ENCODE measurements at places on chromosomes 6 and 20. TPM values are rescaled to one million over a fixed set of nuclear protein-coding genes. Genes with fewer than 3 reads are reported as not detected.

GRCh38 chr6:111347589-111347988, 135.4 kb downstream of the REV3L start:
- DNase-seq, result no peak

The EYS gene
- total RNA-seq, result not detected

- DNase-seq, result no peak
These were observed 4.7 kb upstream of the SLC22A16 start for GRCh38 chr6:110481081-110481480.

DNA sequence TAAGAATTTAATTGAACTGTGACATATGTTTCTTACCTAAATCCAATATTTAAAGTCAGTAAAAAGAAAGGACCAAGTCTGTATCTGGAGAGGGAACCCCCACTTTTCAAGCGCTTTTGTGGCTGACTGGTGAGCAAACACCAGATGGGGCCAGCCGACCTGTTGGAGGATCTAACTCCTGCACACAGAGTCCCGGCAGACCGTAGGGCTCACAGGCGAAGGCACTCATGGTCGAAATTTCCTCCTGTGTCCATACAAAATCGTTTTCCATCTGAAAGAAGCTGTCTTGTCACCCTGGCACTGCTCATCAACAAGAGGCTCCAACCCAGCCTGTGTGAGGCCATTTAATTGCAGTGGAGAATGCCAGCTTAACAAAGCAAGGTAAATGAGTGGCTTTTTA, 94.0 kb downstream of the SCML4 start:
- no peak for DNase-seq

DNA sequence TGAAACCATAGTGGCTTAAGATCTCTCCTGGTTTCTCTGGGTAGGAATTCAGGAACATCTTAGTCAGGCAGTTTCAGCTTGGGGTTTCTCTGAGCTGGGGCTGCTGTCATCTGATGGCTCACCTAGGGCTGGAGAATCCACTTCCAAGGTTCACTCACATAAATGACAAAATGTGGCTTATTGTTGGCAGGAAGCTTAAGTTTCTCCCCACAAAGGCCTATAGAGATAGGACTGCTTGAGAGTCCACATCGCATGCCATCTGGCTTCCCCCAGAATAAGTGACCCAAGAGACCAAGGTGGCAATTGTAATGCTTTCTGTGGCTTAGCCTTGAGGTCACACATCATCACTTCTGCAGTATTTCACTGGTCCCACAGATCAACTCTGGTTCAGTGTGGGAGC, 131.4 kb downstream of the EDN1 start:
- DNase-seq, result no peak

- DNase-seq, result no peak
These were observed 194.8 kb downstream of the SLC35F1 start for GRCh38 chr6:118101831-118102345.

- DNase-seq, result no peak
These were observed 26.3 kb upstream of the UBR2 start for GRCh38 chr6:42537536-42537935.

DNA sequence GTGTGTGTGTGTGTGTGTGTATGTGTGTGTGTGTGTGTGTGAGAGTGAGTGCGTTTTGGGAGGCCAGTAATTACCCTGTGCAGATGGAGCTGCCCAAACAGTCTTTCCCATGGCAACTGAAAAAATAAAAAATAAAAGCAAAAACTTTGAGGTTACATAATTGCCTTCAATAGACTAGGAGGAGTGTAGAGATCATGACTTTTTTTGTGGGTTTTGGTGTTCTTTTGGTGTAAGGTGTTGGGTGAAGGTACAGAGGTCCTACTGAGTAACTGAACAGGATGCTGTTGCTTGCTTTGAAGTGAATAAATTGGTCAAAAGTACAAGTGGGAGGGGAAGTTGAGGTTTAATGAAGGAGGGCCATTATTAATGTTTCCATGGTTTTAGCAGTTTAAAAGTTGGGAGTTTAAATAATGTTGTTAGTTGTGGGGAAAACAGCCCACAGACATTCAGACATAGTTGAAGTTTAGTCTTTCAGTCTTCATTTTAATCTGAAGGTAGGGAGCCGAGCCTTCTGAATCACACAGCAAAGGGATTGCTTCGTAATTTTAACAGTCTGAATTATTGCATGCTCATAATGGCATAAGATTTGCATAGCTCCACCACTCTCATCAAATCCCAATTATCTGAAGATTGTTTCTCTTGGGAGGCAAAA, 251.4 kb downstream of the PRL start:
- no peak for DNase-seq

GRCh38 chr6:167572841-167573271, 248.0 kb downstream of the TTLL2 start:
- no peak for DNase-seq

GRCh38 chr20:46077642-46078305, 12.0 kb downstream of the NCOA5 start:
- no peak for DNase-seq

The APCDD1L gene
- total RNA-seq, result not detected

GRCh38 chr6:150696190-150696589, 96.5 kb downstream of the PLEKHG1 start:
- no peak for DNase-seq

DNA sequence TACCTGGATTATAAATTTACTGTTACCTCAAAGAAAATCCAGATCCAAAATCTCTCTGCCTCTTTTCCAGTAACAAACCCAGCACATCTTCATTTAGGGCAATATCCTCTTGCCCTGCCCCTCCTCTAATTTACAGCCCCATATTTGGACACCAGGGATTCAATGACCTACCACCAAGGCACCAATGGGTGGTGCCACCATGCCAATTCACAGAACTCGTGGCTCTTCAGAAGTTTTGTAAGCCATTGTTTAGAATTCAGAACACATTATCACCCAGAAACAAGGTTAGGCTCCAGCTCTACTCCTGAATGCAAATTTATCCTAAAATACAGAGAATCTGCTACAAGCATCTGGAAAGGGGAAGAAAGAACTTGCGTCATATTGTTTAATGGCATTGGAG, 67.8 kb upstream of the SASH1 start:
- DNase-seq, result no peak

GRCh38 chr6:49978332-49979226, 9.2 kb upstream of the DEFB113 start:
- DNase-seq, result no peak

- no peak for DNase-seq
These were observed 441.0 kb downstream of the KIF16B start for GRCh38 chr20:16132036-16132798.

DNA sequence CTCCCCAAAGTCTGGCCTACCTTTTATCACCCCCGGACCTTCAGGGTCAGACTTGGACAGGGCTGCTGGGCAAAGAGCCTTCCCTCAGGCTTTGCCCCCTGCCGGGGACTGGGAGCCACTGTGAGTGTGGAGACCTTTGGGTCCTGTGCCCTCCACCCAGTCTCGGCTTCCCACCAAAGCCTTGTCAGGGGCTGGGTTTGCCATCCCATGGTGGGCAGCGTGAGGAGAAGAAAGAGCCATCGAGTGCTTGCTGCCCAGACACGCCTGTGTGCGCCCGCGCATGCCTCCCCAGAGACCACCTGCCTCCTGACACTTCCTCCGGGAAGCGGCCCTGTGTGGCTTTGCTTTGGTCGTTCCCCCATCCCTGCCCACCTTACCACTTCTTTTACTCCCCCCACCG, 10.3 kb downstream of the VEGFA start:
- no peak for DNase-seq

GRCh38 chr6:147057705-147058342, 146.4 kb upstream of the STXBP5 start:
- DNase-seq, result no peak

The LY6G6D gene
- not detected for total RNA-seq

Data from Karpas-422 (cell line).